ENCODE measurements at places on chromosomes 7 and 10.

DNA sequence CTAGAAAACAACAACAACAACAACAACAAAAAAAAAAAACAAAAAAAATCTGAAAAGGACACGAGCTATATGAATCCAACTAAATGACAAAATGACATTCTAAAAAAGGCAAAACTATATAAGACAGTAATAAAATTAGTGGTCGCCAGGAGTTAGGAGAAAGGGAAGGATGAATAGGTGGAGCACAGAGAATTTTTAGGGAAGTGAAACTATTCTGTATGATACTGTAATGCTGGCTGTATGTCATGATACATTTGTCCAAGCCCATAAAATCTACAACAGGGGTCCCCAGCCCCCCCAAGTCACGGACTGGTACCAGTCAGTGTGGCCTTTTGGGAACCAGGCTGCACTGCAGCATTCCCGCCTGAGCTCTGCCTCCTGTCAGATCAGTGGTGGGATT, 2.8 kb upstream of the PUS7 start:
- H3K27me3 ChIP-seq, result no peaks in the 10 kb centered on the region
- no peaks in the 10 kb centered on the region for H3K36me3 ChIP-seq
- no peak for DNase-seq
- peaks cover 14% of the 10 kb centered on the region for H3K4me1 ChIP-seq

GRCh38 chr10:71383972-71384687, 12.6 kb upstream of the CDH23 start:
- H3K27me3 ChIP-seq, result no peaks in the 10 kb centered on the region
- no peaks in the 10 kb centered on the region for H3K4me1 ChIP-seq
- no peaks in the 10 kb centered on the region for H3K36me3 ChIP-seq
- DNase-seq, result peak; percentile 77
- H3K27ac ChIP-seq, result no peak overlapping the region

GRCh38 chr7:68269405-68269804, 1272.8 kb downstream of the TYW1 start:
- H3K27ac ChIP-seq, result no peak overlapping the region
- no peaks in the 10 kb centered on the region for H3K36me3 ChIP-seq
- no peaks in the 10 kb centered on the region for H3K27me3 ChIP-seq

DNA sequence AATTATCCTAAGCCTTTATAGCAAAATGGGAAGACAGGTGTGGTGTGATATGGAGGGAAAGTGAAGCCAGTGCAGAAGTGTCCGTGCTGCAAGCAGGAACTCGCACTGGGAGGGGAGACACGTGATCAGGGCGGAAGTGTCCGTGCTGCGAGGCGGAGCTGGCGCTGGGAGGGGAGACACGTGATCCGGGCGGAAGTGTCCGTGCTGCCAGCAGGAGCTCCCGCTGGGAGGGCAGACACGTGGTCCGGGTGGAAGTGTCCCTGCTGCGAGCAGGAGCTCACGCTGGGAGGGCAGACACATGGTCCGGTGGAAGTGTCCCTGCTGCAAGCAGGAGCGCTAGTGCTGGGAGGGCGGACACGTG, 40.5 kb upstream of the PRKAR1B start:
- no peaks in the 10 kb centered on the region for H3K27me3 ChIP-seq
- H3K36me3 ChIP-seq, result no peaks in the 10 kb centered on the region
- no peaks in the 10 kb centered on the region for H3K4me1 ChIP-seq
- no peak overlapping the region for H3K4me3 ChIP-seq

- H3K27ac ChIP-seq, result no peak overlapping the region
- no peak overlapping the region for H3K4me3 ChIP-seq
- no peak for DNase-seq
- no peaks in the 10 kb centered on the region for H3K36me3 ChIP-seq
- no peaks in the 10 kb centered on the region for H3K27me3 ChIP-seq
Measured at GRCh38 chr10:115941361-115941771, 331.6 kb downstream of the GFRA1 start.

Data from adrenal gland (tissue), 19 donors.